Endodermal cell (in vitro differentiated cells): ENCODE measurements at places on chromosomes 2 and 18.
A peak's percentile ranks its signal among the peaks of the same experiment; 100 is the strongest.

- no peak for DNase-seq
Observed at GRCh38 chr2:239252801-239253200, 148.0 kb downstream of the HDAC4 start.

GRCh38 chr2:28579606-28580005 lies 83.7 kb downstream of the PLB1 start:
- no peak for DNase-seq

- DNase-seq = no peak
Observed at GRCh38 chr2:106267997-106268396, 73.9 kb upstream of the UXS1 start.

DNA sequence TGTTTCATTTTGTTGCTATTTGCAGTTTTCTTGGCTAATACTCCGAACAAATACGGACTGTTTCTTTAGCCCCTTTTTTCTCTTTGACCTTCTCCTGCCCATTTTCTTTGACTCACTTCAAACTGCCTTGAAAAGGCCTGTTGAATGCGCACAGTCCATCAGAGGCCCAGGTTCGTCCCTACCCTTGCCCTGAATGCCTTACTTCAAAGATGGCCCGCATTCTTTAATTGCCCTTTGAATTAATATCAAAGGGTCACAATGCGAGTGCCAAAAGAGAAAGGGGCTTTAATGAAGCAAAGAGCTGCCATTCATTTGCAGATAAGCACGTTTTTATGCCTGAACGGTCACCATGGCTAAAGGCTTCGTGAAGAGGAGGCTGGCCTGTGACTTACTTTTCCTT lies 29.7 kb downstream of the PAX3 start:
- DNase-seq = no peak

DNA sequence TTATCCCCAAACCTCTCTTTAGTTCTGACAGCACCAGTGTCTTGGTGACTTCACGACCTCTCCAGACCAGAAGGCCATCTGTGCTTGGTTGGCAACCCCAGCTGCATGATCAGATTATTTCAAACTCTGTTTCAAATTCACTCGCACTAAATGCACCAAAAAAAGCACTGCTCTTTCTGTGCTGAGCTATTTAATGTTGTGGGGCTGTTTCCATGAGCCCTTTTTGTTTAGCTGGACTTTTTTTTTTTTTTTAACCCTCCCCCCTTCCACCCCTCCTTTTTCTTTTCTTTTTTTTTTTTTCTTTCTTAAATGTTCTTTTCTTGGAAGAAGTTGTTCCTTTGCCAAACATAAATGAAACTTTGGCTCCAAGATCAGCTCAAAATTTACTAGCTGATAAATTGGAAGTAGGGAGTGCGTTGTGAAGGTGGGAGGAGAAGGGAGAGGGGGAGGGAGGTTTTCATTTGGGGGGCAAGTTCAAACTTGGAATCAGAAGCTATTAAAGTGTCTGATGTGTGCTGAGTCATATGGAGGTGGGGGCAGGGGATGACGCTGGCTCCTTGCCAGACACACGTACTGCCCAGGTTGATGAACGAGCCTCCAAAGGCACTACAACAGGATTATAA lies 543.0 kb upstream of the TNP1 start:
- no peak for DNase-seq

- DNase-seq = no peak
Observed at GRCh38 chr2:11045294-11045693, 110.0 kb upstream of the SLC66A3 start.

- no peak for DNase-seq
Observed at GRCh38 chr2:190465060-190465459, 56.9 kb downstream of the MFSD6 start.

DNA sequence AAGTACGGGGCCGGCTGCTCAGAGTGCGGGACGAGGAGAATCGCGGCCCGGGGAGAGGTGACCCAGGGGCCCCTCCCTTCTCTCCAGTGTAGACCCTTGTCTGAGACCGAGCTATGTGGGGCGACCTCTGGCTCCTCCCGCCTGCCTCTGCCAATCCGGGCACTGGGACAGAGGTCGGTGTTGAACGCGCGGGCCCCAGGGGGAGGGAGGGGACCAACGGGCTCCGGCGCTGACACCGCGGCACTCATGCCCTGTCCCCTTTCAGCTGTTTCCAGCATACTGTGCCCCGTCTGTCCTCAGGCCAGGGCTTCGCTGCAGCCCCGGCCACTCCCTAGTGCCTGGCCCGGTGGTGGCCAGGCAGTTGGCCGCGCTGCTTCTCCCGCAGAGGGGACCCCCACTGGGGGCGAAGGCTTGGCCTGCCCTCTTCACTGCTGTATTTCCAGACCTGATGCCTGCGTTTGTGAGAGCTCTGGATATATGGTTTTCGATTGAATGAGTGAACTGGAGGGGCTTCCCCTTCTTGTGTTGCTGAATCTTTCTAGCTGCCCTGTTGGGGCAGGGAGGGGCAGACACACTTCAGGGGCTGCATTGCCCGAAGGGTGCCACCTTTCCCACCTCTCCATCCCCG lies 809 bp downstream of the DBI start:
- peak; percentile 90 for DNase-seq

GRCh38 chr2:135745545-135745944 lies 3.9 kb downstream of the UBXN4 start:
- no peak for DNase-seq

- DNase-seq = no peak
Observed at GRCh38 chr18:48397021-48397420, 12.2 kb downstream of the ZBTB7C start.

DNA sequence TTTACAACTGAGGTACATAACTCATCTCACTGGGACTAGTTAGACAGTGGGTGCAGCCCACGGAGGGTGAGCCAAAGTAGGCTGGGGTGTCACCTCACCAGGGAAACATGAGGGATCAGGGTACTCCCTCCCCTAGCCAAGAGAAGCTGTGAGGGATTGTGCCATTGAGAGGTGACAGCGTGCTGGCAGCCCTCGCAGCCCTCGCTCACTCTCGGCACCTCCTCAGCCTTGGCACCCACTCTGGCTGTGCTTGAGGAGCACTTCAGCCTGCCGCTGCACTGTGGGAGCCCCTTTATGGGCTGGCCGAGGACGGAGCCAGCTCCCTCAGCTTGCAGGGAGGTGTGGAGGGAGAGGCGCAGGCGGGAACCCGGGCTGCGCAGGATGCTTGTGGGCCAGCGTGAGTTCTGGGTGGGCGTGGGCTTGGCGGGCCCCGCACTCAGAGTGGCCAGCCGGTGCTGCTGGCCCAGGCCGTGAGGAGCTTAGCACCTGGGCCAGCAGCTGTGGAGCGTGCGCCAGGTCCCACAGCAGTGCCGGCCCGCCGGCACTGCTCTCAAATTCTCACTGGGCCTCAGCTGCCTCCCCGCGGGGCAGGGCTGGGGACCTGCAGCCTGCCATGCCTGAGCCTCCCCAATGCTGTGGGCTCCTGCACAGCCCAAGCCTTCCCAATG lies 44.5 kb upstream of the FAM110C start:
- DNase-seq = no peak

- no peak for DNase-seq
Observed at GRCh38 chr2:231699006-231699405, 9.3 kb upstream of the PTMA start.

- no peak for DNase-seq
Observed at GRCh38 chr2:73133566-73134197, 20.9 kb upstream of the RAB11FIP5 start.

GRCh38 chr2:1295740-1296139 lies 117.5 kb upstream of the TPO start:
- DNase-seq = no peak

- no peak for DNase-seq
Observed at GRCh38 chr2:105391058-105391627, 7.7 kb downstream of the FHL2 start.

DNA sequence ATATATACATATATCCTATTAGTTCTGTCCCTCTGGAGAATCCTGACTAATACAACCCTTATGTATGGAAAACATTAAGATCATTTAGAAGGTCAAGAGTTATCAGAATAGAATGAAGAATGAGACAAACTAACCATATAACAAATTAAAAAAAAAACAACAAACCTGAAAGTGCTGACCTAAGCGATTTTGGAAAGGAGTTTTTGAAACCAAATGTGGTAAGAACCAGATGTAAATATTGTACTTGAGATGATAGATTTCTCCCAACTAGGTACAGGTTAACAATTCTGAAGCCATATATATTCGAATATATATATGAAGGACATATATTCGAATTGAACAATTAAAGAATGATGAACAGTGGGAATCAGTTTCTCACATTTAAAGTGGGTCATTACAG lies 917.8 kb upstream of the SLC39A10 start:
- DNase-seq = no peak

- no peak for DNase-seq
Observed at GRCh38 chr2:17573085-17573803, 32.7 kb downstream of the VSNL1 start.

DNA sequence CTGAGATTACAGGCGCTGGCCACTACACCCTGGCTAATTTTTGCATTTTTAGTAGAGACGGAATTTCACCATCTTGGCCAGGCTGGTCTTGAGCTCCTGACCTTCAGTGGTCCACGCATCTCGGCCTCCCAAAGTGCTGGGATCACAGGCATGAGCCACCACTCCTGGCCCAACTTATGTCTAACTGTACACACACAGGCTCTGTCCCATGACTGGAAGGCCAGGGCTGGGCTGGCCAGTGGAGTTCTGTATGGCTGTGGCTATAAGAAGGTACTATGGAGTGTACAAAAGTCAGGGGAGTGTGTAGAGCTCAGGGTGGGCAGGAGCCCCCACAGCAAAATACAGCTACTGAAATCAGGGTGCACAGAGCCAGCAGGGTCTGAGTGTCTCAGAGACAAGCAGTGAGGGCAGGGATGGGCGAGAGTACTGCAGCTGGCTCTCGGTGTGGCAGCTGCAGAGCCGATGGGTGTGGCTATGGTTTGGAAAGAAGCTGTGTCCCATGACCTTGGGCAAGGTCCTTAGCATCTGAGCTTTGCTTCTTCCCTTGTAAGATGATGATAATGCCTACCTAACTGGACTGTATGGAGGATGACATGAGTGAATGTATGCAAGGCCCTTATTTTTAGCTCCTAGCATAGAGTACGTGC lies 10.4 kb upstream of the MSGN1 start:
- no peak for DNase-seq

DNA sequence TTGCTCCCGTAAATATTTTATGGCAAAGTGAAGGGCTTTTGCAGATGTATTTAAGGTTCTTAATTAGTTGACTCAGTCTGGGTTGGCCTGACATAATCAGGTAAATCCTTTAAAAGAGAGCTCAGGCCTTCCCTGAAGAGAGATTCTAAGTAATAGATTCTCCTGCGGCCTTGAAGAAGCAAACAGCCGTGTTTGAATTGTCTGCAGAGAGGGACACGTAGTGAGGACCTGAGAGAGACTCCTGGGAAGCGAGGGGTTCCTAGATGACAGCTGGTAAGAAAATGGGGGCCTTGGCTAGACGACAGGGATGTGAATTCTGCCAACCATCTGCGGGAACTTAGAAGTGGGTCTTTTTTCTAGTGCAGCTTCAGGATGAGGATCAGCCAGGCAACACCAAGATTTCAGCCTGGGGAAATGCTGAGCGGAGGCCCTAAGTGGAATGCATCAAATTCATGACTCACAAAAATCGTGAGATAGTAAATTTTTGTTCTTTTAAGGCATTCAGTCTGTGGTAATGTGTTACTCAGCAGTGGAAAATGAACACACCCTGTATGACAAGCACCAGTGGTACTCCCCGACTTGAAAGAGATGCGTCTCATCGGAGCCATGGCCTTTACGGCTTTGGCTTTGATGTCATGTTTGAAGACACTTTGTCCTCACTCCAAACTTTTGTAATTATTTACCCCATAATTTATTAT lies 62.1 kb upstream of the SMIM21 start:
- no peak for DNase-seq

DNA sequence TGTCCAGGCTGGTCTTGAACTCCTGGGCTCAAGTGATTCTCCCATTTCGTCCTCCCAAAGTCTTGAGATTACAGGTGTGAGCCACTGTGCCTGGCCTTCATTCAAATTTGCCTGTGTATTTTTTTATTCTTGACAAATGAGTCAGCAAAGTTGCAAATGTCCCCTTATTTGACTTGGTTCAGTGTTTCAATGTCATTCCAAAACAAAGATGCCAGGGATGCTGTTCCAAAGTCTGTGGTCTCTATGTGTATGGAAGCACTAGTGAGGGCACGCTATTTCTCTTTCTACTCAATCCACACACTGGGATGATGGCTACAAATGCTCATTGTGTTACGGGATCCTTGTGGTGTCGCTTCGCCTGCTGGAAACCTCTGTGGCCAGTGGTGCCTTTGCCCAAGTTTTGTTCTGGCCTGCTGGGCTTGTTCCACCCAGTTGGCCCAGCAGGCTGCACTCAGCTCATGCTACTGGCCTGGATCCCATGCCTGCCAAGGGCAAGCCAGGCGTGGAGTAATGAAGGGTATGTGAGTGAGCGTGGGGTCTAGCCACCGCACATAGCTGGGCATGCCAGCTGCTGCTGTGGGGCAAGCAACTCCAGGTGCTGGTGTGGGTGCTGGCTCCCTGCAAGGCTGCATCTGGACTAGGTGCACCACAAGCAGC lies 35.6 kb downstream of the FBXO48 start:
- DNase-seq = no peak

DNA sequence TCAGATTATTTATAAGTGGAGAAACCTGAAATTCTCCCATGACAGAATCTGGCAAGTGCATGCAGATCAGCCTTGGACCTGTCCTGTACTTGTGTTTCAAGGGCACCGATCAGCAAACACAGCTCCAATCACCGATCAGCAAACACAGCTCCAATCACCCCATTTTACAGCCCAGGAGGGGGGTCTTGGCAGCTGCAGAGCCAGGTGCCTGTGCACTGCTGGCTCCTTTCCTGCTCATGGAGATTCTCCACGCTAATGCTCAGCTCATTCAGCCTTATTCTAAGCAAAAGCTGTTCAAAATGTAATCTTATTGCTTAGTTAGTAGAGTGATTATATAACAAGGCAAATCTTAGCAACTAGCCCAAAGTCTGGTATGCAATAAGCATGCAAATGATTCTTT lies 623.1 kb upstream of the HS6ST1 start:
- no peak for DNase-seq

DNA sequence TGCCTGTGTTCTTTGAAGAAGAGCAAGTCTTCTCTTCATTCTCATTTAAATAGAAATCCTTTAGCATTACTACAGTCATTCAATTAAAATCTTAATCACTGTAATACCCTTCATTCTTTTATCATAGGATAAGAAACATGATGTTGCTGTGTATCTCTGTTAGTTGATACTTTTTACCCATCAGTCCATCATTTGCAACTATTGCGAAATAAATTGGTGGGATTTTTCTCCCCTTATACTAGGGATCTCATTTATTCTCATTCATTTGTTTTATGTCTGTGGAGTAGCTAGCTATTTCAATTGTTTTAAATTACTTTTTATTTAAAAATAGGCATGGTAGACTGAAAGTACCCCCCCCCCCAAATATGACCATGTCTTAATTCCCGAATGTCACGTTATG lies 235.3 kb downstream of the KIAA1328 start:
- no peak for DNase-seq

- DNase-seq = no peak
Observed at GRCh38 chr2:240613781-240614180, 11.5 kb upstream of the GPR35 start.
